ENCODE measurements at places on chromosomes 13 and 19.

- DNase-seq = no peak
Observed at GRCh38 chr13:30362869-30363268, 55.5 kb upstream of the KATNAL1 start.

DNA sequence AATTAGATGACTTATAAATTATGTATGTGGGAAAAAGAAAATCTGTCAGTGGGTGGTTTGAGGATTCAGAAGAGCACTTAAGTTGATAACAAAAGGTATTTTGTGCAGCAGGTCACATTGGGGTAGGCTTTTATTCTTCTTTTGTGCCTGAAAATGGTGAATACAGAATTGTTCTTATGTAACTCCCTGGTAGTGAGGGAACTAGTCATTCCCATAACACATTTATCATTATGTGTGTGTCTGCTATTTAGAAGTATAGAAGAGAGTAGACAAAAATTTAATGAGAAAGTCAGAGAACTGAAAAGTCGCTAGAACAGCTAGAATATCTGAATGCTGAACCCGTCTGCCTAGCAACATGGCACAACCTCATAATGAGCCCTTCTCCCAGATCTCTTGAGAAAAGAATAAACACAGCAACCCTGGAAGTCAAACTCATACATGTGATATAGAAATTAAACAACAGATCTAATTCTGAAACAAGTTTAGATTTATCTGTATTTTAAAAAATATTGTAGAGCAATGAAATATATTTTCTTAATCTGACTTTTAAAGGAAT, 111.8 kb upstream of the EDNRB start:
- no peak for DNase-seq

- DNase-seq = no peak
Observed at GRCh38 chr13:34591900-34592529, 350.1 kb upstream of the NBEA start.

GRCh38 chr13:21336609-21337349, 122.3 kb downstream of the ZDHHC20 start:
- DNase-seq = no peak

- no peak for DNase-seq
Observed at GRCh38 chr19:28446511-28446910, 766.4 kb downstream of the UQCRFS1 start.

GRCh38 chr13:42971691-42972347, 20.2 kb downstream of the EPSTI1 start:
- no peak for DNase-seq

DNA sequence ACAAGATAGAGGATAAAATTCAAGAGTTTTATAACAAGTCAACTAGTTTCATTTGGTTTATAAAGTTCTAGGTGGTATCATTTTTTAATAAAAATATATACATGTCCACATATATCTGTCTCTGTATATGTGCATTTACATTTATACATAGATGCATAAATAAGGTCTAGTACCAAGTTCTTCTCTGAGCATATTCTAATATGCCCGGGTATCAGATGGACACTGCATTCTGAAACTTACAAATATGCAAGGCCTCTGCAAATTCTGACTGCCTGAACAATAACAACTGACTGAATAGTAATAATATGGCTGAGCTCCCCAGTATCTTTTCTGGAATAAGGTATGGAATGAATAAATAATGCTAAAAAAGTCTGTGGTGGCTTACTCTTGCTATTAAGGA, 304.8 kb downstream of the KLF12 start:
- DNase-seq = no peak

GRCh38 chr13:49399801-49400472, 43.9 kb downstream of the CAB39L start:
- DNase-seq = no peak

DNA sequence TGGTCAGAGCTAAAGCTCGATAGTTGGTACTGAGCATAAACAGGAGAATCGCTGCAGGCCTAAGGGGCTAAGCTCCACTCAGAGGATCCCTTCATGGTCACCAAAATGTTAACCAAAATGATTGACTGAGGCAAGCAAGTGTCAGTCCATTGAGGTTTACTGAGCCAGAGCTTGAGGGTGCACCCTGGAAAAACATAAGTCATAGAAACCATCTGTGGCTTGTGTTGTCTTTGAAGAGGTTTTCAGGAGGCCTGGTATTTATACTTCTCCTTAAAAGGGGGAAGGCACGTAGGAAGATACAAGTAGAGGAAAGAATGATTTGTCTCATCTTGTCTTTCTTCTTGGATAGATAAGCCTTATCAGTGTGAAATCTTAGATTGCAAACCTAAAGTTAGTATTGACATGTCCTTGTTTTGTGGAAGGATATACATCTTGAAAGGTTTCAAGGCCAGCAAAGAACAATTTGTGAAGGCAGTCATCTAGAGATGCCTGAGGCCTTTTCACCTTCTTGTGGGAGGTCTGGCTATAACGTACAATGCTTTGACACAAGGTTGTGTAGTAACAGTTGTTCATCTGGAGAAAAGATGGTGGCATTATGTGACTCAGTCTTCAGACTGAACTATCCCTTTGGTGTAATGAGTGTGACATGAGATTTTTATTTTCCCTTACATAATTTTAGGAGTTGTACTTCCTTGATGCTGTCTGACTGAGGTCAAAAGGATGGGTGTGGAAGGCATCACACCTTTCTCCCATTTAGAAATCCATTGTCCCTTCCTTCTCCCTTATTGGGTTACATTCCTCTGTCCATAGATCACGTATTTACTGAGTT, 14.7 kb upstream of the CEACAM6 start:
- DNase-seq = no peak

GRCh38 chr19:14105680-14106079, 11.9 kb downstream of the PRKACA start:
- DNase-seq = no peak

DNA sequence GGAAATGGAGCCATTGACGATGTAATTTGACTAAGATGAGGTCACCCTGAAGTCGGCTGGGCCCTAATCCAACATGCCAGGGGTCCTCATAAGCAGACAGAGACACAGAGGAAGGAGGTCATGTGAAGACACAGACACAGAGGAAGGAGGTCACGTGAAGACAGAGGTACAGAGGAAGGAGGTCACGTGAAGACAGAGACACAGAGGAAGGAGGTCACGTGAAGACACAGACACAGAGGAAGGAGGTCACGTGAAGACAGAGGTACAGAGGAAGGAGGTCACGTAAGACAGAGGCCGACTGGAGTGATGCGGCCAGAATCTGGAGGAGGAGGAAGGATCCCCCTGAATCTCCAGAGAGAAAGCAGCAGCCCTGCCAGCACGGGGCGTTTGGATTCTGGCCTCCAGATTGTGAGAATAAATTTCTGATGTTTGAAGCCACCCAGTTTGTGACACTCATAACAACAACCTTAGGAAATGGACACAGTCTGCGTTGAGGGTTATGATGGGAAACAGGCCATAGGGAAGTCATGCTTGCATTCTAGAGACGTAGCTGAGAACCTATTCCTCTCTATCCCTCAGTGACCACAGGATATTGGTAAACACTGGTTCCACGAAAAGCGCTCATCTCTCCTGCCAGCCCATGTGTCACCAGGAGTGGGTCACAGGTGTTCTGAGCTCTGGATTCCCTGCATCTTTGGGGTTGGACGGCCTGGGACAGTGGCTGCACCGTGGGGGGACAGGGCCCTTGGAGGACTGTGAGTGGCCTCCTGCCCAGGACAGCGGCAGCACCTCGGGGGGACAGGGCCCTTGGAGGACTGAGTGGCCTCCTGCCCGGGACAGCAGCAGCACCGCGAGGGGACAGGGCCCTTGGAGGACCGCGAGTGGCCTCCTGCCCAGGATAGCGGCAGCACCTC, 108.5 kb downstream of the SOX1 start:
- DNase-seq = no peak

DNA sequence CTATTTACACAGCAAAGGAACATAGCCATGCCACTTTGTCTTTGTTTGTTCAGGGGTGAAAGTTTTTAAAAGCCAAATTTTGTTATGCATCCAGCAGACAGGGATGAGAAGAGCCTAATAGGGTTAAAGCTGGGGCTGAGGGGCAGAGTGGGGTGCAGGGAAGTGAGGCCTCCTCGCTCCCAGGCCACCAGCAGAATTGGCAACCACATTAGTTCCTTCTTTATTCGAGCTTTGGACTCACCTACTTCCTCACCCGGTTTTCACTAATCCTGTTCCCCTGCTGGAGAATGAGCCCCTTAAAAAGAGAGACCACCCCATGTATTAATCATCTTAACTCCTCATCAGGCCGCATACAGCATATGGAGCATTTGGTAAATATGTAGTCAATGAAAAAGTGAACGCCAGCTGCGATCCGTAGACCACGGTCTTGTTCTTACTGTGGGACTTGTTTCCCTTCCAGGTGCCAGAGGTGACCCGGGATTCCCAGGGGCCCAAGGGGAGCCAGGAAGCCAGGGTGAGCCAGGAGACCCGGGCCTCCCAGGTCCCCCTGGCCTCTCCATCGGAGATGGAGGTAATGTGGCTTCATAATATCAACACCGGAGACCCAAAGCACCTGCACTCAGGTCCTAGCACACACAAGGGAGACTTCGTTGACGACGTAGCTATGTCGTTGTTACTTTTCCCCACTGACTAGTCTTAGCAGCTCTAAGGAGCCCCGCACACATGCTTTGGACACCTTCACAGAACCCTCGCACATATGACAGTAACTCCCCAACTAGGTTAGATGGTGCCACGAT, 112.1 kb downstream of the RAB20 start:
- no peak for DNase-seq

DNA sequence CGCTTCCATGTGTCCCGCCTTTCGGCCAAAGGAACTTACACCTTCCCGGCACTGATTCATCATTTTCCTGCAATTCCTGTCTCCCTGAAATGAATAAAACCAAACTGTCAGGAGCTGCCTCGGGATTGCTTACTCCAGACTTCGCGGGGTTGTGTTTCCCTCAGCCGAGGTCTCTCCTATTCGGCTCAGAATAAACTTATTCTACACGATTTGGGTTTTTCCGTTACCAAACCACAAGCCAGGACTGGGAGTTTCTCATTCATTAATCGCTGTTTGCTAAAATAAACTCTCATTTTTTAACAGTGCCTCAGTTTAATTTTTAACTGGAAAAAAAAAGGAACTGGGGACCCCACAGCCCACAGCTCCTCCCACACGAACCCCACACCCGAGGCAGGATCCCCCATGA, 667 bp downstream of the ZNF878 start:
- DNase-seq = peak; percentile 54

- no peak for DNase-seq
Observed at GRCh38 chr13:107867701-107868661, 347.4 kb downstream of the LIG4 start.

DNA sequence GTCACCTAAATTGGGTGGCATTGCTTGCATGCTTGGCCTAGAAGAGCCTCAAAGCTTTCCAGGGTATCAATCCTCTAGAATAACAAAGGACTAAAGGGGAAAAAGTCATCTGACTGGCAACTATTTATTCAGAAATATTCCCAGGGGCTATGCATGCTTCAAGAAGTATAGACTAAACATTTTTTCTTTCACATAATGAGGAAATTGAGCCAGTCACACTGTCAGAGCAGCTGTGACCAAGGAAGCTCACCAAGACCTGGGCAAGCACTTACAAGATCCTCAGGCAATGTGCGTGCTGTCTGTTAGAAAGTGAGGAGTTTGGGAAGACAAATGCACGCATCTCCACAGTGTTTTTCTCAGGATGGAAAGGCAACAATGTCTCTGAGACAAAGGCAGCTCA, 747.2 kb downstream of the DIAPH3 start:
- no peak for DNase-seq

- DNase-seq = no peak
Observed at GRCh38 chr19:11204943-11205349, 7.6 kb upstream of the KANK2 start.

DNA sequence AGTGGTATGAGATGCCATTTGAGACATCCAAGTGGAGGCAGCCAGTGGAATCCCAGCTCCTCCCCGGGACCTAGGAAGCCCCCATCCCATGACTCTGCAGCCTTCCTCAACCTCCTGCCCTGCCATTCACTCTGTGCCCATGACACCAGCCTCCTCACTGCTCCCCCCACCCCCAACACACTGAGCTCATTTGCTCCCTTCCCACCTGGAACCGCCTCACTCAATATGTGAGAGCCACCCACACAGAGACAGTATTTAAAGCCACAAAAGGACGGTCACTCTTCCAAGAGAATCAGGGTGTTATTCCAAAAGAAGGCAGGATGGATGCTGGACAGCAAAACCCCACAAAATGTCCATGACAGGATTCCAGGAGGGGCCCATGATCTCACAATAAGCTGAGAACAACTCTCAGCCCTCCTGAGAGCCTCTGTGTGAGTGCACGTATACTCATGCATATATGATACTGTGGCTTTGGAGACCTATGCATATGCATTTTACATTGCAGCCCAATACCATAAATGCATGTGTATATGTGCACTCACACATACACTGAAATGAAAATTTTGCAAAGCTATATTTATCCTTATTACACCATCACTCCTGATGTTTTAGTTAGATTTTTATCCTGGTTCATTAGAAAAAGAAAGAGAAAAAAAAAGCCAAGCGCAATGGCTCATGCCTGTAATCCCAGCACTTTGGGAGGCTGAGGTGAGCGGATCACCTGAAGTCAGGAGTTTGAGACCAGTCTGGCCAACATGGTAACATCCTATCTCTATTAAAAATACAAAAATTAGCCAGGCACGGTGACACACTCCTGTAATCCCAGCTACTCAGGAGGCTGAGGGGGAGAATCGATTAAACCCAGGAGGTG, 10.8 kb upstream of the RANBP3 start:
- DNase-seq = peak; percentile 54

DNA sequence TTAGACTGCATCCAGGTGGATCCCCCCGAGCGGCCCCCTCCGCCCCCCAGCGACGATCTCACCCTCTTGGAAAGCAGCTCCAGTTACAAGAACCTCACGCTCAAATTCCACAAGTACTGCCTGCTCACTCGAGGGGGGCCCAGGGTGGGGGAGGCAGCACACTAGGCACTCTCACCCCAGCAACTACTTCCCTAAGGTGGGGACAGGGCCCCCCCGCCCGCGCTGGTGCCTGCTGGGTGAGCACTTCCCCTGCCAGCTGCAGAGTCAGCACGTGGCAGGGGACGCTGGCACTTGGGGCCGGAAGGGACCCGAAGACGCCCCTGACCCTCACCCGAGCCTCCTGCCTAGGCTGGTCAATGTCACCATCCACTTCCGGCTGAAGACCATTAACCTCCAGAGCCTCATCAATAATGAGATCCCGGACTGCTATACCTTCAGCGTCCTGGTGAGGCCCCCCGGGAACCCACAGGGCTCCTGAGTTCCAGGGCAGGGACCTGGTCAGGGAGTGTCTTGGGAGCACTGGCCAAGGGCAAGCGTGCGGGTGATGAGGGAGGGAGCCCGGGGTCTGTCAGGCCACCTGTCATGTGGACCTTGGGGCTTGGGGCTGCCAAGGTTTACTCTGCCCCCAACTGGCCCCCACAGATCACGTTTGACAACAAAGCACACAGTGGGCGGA, 5.2 kb downstream of the MCOLN1 start:
- no peak for DNase-seq

GRCh38 chr13:37914781-37915391, 45.3 kb upstream of the TRPC4 start:
- no peak for DNase-seq

- DNase-seq = no peak
Observed at GRCh38 chr13:23466144-23467002, 32.9 kb upstream of the SACS start.

All from RKO (cell line).